Renal cortical epithelial cell (primary cell): ENCODE measurements at places on chromosomes 13 and 19.

- no peak for DNase-seq
Measured at GRCh38 chr13:59368693-59369092, 795.0 kb downstream of the DIAPH3 start.

DNA sequence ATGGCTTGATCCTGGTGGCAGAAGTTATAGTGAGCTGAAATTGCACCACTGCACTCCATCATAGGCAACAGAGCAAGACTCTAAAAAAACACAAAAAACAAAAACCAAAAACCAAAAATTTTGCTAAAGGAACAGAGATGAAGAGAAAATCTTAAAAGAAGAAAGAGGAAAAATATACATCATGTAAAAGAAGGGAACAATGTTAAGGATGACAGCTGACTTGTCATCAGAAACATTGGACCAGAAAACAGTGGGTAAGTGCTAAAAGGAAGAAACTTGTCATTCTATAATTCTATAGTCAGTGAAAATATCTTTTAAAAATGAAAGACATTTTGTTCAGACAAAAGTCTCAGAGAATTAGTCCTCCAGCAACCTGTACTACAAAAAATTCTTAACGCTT, 93.8 kb downstream of the WASF3 start:
- no peak for DNase-seq

DNA sequence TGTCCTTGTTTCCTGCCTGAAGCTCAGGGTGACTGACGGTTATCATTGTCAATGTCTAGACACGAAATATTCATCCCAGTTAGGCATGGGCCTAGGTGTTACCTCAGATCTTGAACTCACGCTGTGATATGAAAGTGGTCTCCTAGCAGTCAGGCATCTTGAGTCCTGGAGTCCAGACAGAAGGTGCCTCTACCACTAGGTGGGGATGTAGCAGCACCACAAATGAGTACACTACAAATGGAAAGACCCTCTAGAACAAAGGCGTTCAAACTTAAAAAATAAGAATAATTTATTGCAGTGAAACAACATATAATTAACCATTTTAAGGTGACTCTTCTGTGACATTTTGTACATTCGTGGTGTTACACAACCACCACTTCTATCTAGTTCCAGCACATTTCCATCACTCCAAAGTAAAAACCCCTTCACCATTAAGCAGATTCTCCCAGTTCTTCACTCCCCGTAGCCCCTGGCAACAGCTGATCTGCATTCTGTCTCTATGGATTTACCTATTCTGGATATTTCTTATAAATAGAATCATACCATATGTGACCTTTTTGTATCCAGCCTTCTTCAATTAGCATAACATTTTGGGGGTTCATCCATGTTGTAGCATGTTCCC, 11.9 kb upstream of the FRY start:
- peak; percentile 56 for DNase-seq

- DNase-seq = no peak
Measured at GRCh38 chr19:18262917-18263316, 11.3 kb downstream of the IQCN start.

GRCh38 chr13:51960766-51961165, 50.5 kb downstream of the ATP7B start:
- DNase-seq = no peak

DNA sequence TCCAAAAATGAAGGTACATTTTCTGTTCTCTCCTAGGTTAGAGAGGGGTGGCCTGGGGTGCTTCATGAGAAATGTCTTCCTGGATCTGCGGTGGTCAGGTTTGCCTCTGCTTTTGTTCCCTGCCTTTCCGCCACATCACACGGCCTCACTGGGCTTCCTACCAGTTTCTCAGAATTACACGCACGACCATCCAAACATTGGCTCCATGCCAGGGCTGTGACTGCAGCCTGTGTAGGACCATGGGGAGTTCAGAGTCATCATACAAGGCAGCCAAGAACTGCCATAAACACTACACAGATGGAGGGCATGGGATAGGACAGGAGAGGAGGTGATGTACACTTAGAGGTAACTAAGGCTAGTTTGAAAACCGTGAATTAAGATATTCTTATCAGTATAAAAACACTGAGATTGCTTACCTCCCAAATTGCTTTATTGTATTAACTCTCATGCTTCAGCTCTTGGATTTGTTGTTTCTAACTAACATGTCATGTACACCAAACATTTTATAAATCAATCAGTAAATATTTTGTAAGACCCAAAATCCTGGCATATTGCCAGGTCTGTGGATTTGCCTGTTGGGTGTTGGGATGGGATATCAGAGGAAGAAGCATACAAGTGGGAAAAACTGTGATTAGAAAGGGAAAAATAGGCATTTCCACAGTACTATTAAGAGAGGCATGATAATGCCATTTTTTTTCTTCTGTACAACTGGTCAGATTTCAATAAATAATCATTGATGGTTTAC, 45.2 kb downstream of the CDADC1 start:
- DNase-seq = peak; percentile 30
